Activated naive CD8-positive, alpha-beta T cell treated with anti-CD3 and anti-CD28 coated beads for 36 hours (primary cell): ENCODE measurements at places on chromosomes 7 and 10. TPM values are rescaled to one million over a fixed set of nuclear protein-coding genes. Genes with fewer than 3 reads are reported as not detected.
A peak's percentile ranks its signal among the peaks of the same experiment; 100 is the strongest.

DNA sequence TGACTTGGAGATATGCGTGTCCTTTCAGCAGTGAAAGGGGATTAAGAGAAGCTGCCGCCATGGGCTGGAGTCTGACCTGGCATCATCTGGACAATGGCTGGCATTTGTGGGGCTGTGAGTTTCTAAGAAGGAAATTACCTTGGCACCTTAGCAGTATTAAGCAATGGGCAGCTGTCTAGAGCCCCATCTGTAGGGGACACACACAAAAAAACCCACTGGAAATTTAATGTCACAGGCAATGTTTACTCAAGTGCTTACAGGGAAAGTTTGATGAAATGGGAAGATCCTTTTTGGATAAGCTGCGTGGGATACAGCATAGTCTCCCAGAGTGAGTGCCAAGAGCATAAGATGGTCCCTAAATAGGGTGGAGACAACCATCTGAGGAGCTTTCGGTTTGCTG lies 25.0 kb downstream of the ADRA2A start:
- no peak overlapping the region for H3K4me3 ChIP-seq
- H3K36me3 ChIP-seq = no peaks in the 10 kb centered on the region
- no peaks in the 10 kb centered on the region for H3K4me1 ChIP-seq
- DNase-seq = no peak
- no peak overlapping the region for H3K27ac ChIP-seq

DNA sequence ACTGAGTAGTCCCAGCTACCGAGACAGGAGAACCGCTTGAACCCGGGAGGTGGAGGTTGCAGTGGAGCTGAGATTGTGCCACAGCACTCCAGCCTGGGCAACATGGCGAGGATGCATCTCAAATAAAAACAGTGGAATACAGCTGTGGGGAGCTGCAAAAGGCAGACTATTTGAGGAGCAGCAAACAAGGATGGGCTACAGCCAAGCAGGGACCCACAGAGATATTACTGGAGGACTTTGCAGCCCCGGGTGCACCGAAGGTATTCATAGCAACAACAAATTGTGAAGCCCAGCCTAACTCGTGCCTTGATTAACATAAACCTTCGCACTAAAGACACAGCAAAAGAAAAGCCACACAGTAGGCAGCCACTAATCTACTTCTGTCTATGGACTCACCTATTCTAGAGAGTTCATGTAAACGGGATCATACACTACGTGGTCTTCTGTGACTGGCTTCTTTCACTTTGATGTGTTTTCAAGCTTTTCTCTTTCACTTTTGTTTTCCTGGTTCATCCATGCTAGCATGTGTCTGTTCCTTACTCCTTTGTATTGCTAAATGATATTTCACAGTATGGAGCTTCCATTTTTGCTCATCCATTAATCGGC lies 34.0 kb downstream of the PODXL start:
- peaks cover 7% of the 10 kb centered on the region for H3K27me3 ChIP-seq
- H3K4me3 ChIP-seq = peak overlapping the region; percentile 23
- no peak for DNase-seq
- H3K4me1 ChIP-seq = peaks cover 12% of the 10 kb centered on the region
- no peak overlapping the region for H3K27ac ChIP-seq

GRCh38 chr10:124829447-124830115 lies 28.0 kb downstream of the ABRAXAS2 start:
- H3K27ac ChIP-seq = no peak overlapping the region
- no peak overlapping the region for H3K4me3 ChIP-seq

GRCh38 chr10:1706711-1707110 lies 30.6 kb downstream of the ADARB2 start:
- H3K27ac ChIP-seq = no peak overlapping the region
- peaks cover 68% of the 10 kb centered on the region for H3K27me3 ChIP-seq
- DNase-seq = peak; percentile 14
- H3K36me3 ChIP-seq = peaks cover 2% of the 10 kb centered on the region

GRCh38 chr10:100970914-100971811 lies 1.9 kb downstream of the SEMA4G start:
- H3K27me3 ChIP-seq = no peaks in the 10 kb centered on the region
- DNase-seq = no peak
- no peaks in the 10 kb centered on the region for H3K36me3 ChIP-seq
- H3K4me1 ChIP-seq = peaks cover 13% of the 10 kb centered on the region
- H3K4me3 ChIP-seq = no peak overlapping the region

GRCh38 chr10:49397036-49397999 lies 1.4 kb upstream of the DRGX start:
- H3K27ac ChIP-seq = no peak overlapping the region
- no peak for DNase-seq
- H3K27me3 ChIP-seq = peaks cover 87% of the 10 kb centered on the region
- no peak overlapping the region for H3K4me3 ChIP-seq
- no peaks in the 10 kb centered on the region for H3K36me3 ChIP-seq

GRCh38 chr10:53115660-53116059 lies 343.1 kb upstream of the MBL2 start:
- DNase-seq = no peak
- H3K36me3 ChIP-seq = peaks cover 2% of the 10 kb centered on the region
- H3K27ac ChIP-seq = no peak overlapping the region
- no peaks in the 10 kb centered on the region for H3K27me3 ChIP-seq

GRCh38 chr7:517774-518629 lies 1.6 kb downstream of the PDGFA start:
- DNase-seq = no peak
- no peak overlapping the region for H3K27ac ChIP-seq
- no peaks in the 10 kb centered on the region for H3K36me3 ChIP-seq
- peaks cover 12% of the 10 kb centered on the region for H3K4me1 ChIP-seq
- H3K4me3 ChIP-seq = peak overlapping the region; percentile 81

- H3K4me3 ChIP-seq = peak overlapping the region; percentile 60
- H3K27me3 ChIP-seq = peaks cover 67% of the 10 kb centered on the region
- H3K36me3 ChIP-seq = no peaks in the 10 kb centered on the region
- no peak for DNase-seq
- no peak overlapping the region for H3K27ac ChIP-seq
Measured at GRCh38 chr7:100965045-100965722, 4.2 kb upstream of the MUC12 start.

GRCh38 chr10:103062854-103063590 lies 130.1 kb downstream of the NT5C2 start:
- H3K36me3 ChIP-seq = no peaks in the 10 kb centered on the region
- DNase-seq = no peak
- H3K27me3 ChIP-seq = no peaks in the 10 kb centered on the region
- H3K4me3 ChIP-seq = no peak overlapping the region
- no peaks in the 10 kb centered on the region for H3K4me1 ChIP-seq
- H3K27ac ChIP-seq = no peak overlapping the region

- H3K4me1 ChIP-seq = no peaks in the 10 kb centered on the region
- H3K36me3 ChIP-seq = no peaks in the 10 kb centered on the region
- no peak overlapping the region for H3K27ac ChIP-seq
- peaks cover 47% of the 10 kb centered on the region for H3K27me3 ChIP-seq
- DNase-seq = no peak
- no peak overlapping the region for H3K4me3 ChIP-seq
Measured at GRCh38 chr7:19101909-19102308, 15.5 kb downstream of the TWIST1 start.

DNA sequence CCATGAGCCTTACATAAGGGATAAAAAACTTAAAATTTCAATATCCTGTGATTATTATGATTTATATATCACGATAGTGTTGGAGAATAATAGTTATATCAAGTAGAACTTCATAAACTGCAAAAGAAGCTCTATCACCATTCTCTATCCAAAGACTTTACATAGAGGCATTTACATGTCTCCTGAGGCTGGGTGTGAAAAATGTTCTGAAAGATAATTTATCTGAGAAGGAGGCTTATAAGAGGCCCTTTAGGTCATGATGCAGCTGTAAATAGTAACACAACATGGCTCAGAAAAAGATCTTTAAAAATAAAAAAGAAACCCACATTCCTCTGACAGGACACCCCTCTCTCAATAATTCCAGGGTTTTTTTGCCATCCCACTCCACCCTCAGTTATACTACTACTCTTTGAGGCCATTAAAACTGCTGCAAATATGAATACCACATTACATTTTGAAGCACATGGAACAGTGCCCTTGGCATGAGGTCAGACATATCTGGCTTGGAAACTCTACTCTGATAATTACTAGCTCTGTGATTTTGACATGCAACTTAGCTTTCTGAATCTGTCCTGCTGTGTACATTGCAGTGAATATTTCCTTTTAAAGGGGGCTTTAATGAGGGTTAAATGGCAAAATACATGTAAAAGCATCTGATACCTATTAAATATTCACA lies 55.5 kb downstream of the SLC16A12 start:
- H3K4me3 ChIP-seq = no peak overlapping the region
- H3K27ac ChIP-seq = no peak overlapping the region
- no peaks in the 10 kb centered on the region for H3K4me1 ChIP-seq
- DNase-seq = no peak

GRCh38 chr7:50607524-50608125 lies 42.4 kb upstream of the DDC start:
- no peak overlapping the region for H3K27ac ChIP-seq
- no peak for DNase-seq
- no peak overlapping the region for H3K4me3 ChIP-seq

DNA sequence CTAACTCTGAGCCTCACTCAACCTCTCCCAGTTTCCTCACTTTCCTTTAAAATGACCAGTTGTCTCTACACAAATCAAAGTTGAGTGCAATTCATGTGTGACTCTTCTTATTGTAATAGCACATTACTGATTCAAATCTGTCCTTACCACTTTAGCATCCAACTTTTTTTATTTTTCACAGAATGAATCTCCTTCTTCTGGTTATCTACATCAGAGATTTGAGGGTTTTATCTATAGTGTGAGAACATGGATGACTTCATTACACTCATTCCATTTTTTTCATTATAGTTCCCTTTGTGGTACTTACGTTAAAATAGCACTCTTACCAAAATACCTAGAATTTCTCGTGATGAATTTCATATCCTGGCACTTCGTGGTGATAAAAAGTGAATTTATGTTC lies 43.3 kb downstream of the RTKN2 start:
- no peak for DNase-seq
- no peak overlapping the region for H3K27ac ChIP-seq
- H3K36me3 ChIP-seq = no peaks in the 10 kb centered on the region

DNA sequence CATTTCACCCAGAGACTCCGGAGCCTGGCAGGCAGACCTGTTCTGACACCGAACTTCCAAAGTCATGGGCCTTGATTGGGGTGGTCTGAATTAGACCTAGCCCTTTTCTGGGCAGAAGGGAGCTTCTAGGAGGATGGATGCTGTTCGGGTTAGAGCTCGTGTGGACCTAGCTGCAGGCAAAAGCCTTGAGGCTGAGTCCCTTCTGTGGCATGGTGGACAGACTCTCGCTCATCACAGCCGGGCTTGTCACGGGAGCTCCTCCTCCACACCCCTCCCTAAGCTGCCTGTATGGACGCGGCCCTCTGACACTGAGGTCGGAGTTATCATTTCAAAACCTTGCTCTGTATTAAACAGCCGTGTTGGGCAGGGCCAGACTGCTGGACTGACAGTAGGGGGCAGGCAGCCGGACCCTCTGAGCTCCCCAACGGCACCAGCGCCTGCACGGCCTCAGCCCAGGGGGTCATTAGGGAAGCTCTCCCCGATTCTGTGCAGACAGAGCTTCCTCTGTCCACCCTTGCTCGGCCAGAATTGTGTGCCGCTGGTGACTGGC lies 2.2 kb downstream of the IRF5 start:
- no peak overlapping the region for H3K4me3 ChIP-seq

DNA sequence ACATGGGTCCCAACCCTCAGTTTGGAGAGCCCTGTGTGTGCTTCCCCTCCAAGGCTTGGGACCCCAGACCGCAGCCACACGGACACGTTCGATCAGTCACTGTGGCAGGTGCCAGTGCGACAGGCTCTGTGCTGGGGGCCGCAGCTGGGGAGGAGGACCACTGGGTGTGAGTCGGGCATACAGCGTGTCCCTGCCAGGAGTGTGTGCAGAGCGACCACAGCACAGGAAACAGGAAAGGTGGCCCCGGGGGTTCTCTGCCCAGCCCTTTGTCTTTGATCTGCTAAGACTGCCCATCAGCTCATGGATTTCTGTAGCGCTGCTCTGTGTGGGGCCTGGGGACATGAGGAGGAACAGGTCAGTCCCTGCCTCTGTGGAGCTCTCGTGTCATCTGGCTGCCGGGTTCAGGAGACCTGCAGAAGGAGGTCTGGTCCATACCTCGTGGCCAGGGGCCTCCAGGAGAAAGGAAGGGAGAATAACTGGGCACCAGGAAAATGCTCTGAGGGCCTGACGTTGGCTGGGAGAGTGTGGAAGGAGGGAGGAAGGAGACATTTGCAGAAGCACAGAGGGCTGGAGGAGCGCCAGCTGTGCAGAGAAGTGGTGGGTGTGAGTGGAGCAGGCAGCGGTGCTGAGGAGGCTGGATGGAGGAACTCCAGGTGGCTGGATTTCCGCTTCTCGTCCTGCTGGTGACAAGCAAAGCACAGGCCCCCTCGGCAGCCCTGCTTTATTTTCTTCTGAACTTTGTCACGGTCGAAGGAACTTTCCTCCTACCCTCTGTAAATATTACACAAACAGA lies 4.1 kb downstream of the NUDT1 start:
- H3K27me3 ChIP-seq = no peaks in the 10 kb centered on the region
- no peak overlapping the region for H3K27ac ChIP-seq
- peaks cover 18% of the 10 kb centered on the region for H3K4me1 ChIP-seq
- no peak for DNase-seq

- DNase-seq = peak; percentile 93
- H3K27me3 ChIP-seq = no peaks in the 10 kb centered on the region
- H3K4me3 ChIP-seq = peak within 1 kb of the TSS; percentile 90
- H3K4me1 ChIP-seq = peaks cover 24% of the 10 kb centered on the region
- peak within 1 kb of the TSS; percentile 88 for H3K27ac ChIP-seq
Measured at GRCh38 chr7:75878769-75879611, at the start of gene RHBDD2. RHBDD2 (plus strand) TSS chr7:75879034; CDS start chr7:75879083, 49 bp downstream.

DNA sequence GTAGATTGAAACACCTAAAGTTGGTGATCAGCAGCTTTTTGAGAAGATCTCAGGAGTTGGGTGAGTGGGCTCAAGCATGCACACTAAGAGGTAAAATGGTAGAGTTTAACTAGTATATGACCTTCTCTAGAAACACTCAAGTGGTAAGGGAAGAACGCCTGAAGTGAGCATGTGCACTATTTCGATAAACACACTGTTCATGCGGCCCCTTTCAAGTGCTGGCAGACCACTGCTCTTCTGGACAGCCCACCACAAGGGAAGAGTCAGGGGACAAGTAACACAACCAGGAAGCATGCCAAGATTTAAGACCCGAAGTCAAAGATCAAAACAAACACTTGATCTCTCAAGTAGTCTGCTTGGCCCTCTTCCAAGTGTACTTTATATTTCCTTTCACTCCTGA lies 519.5 kb upstream of the ZWINT start:
- H3K36me3 ChIP-seq = no peaks in the 10 kb centered on the region
- no peak for DNase-seq
- no peaks in the 10 kb centered on the region for H3K27me3 ChIP-seq
- no peak overlapping the region for H3K27ac ChIP-seq
- no peak overlapping the region for H3K4me3 ChIP-seq

DNA sequence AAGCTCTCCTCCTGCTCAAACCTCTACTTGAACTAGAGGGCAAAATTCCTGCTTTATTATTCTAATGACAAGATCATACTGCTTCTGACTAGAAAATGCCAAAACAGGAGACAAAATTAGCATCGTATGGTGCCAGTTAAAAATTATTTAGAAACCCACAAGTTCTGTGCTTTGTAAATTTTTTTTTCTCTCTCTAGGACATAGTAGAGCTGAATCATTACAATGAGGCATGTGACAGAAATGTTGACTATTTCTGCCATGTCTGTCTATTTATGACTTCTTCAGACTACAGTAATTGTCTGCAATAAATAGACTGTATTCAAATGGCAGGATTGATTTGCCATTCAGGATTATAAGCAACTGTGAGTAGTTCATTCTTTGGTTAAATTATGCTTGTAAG lies 335.8 kb downstream of the PRPF18 start:
- H3K4me3 ChIP-seq = no peak overlapping the region
- H3K27me3 ChIP-seq = peaks cover 10% of the 10 kb centered on the region
- no peaks in the 10 kb centered on the region for H3K36me3 ChIP-seq
- no peak overlapping the region for H3K27ac ChIP-seq

Gene ANXA8
- total RNA-seq = not detected

Gene LSM5
- 157 TPM for total RNA-seq

Gene SEPHS1
- total RNA-seq = 68.7 TPM

Gene LBX1
- total RNA-seq = not detected

Gene HMX3
- total RNA-seq = 0.24 TPM

Gene CHRM2
- not detected for total RNA-seq
